Regular cardiac myocyte (primary cell): ENCODE measurements at places on chromosomes 1 and 21. TPM values are rescaled to one million over a fixed set of nuclear protein-coding genes. Genes with fewer than 3 reads are reported as not detected.

Gene CCSAP
- 14.8 and 16.3 TPM in 2 replicates for total RNA-seq

Gene MAGI3
- total RNA-seq, result 9.3 and 10.0 TPM in 2 replicates

Gene AADACL4
- under 0.01 TPM in 1 of 2 replicates, not detected in the other for total RNA-seq

Gene SPRR1A
- total RNA-seq, result not detected in 2 replicates

Gene TTC22
- not detected in 2 replicates for total RNA-seq

Gene KCNJ6
- total RNA-seq, result under 0.01 and 0.56 TPM in 2 replicates

Gene NTRK1
- 0.77 and 1.1 TPM in 2 replicates for total RNA-seq

Gene MYCL
- total RNA-seq, result 0.58 and 2.3 TPM in 2 replicates

Gene HES2
- total RNA-seq, result 0.77 and 0.85 TPM in 2 replicates

Gene AHCTF1
- total RNA-seq, result 24.2 and 32.8 TPM in 2 replicates

Gene LRRC53
- not detected in 2 replicates for total RNA-seq

Gene BRINP3
- not detected in 2 replicates for total RNA-seq

Gene JAM2
- under 0.01 and 2.0 TPM in 2 replicates for total RNA-seq

Gene KRTAP7-1
- total RNA-seq, result not detected in 2 replicates

Gene LCE7A
- total RNA-seq, result not detected in 2 replicates

Gene ATP6V1G3
- total RNA-seq, result not detected in 2 replicates

Gene ANKRD34A
- 0.28 and 0.38 TPM in 2 replicates for total RNA-seq

Gene PLA2G5
- total RNA-seq, result 0.56 TPM in 1 of 2 replicates, not detected in the other

Gene KRTAP20-4
- total RNA-seq, result not detected in 2 replicates

Gene OR2L8
- not detected in 2 replicates for total RNA-seq

Gene WNT3A
- total RNA-seq, result not detected in 2 replicates

Gene GREM2
- total RNA-seq, result 0.96 and 1.4 TPM in 2 replicates

Gene TEX38
- not detected in 2 replicates for total RNA-seq

Gene AIRE
- total RNA-seq, result 0.28 TPM in 1 of 2 replicates, not detected in the other

Gene NPHS2
- not detected in 2 replicates for total RNA-seq

Gene SYCP1
- total RNA-seq, result not detected in 2 replicates

Gene NEXN
- 11.6 and 12.5 TPM in 2 replicates for total RNA-seq

Gene SEMA4A
- 0.19 and 1.7 TPM in 2 replicates for total RNA-seq

Gene OR2G6
- total RNA-seq, result not detected in 2 replicates

Gene BROX
- total RNA-seq, result 51.0 and 59.4 TPM in 2 replicates
